Inflammatory macrophage treated with lipopolysaccharide for 1 hour (primary cell): ENCODE measurements at places on chromosomes 11 and 22.
A peak's percentile ranks its signal among the peaks of the same experiment; 100 is the strongest.

DNA sequence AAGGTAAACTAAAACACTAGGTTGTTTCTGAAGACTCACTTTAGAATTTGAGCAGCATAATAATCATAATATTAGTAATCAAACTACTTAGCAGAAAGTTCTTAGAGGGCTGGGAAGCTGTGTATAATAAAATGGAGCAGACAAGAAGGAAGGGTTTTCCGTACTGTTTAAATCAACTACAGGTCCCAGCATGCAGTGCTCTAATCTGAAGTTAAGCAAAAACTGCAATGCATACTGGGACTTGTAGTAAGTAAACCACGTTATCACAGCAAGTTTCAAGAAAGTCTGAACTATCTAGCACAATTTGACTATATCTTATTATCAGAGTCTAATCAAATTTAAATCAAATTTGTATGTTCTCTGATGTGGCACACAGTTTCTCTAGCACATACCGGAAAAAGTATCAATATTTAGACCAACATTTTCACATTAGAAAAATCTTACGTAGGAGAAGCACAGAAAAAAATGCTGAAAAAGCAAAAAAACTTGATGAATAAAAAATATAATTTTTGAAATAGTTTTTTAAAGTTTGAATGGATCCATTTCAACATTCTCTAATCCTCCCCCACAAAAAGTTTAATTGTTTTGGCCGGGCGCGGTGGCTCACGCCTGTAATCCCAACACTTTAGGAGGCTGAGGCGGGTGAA, 8.2 kb downstream of the PHF21A start:
- peak; percentile 75 for DNase-seq

- DNase-seq = no peak
Measured at GRCh38 chr11:117396970-117397369, 69.3 kb downstream of the CEP164 start.

DNA sequence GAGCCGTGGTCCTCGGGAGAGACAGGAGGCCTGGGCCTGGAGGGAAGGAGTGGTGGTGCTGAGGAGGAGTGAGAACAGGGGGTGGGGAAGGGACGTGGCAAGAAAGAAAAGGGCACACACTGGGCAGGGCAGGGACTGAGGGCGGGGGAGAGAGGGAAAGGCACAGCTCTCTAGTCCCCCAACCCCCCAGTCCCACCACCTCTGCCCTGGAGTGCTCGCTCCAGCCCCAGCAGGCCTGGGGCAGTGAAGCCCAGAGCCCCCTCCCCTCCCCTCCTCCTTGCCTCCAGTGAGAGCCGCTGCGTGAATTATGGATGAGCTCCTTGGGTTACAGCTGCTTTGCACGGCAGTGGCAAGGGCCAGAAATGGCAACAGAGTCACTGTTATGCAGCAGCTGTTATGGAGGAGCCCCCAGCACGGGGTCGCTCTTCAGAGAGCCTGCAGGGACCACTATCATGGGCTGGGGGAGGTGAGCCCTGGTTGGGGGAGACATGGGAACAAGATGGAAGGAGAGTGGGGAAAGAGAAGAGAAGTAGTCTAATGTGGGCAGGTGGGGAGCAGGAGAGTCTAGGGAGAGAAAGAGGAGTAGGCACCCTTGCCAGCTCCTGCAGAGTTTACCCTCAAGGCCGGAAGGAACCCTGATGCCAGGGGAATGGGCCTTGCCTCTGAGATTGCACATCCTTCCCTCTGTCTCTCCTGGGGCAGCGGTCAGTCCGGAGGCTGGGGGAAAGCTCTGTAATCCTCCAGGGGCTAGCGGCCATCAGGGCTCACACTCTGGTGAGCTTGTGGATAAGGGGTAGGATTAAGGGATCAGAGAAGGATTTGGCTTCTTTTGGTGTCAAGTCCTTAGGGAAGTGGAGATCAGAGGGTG, 3.6 kb downstream of the RTN4RL2 start:
- no peak for DNase-seq

- no peak for DNase-seq
Measured at GRCh38 chr11:64792482-64792881, 10.5 kb downstream of the MAP4K2 start.

DNA sequence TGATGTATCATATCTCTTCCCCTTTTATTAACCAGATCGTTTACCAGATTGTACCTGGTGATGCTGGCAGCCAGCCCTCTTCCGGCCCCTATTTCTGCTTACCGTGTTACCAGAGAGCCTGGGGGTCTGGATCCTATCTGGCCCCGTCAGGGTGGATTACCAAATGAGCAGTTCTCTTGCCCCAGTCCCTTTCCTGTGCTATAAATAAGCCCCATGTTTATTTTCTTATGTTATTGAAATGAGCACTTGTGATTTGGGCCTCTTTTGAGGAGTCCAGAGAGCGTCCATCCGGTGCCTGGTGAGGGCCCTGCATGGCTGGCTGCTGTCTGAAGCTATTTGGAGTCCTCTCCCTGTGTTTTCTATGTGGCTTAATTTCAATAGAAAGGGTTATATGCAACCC, 59.5 kb downstream of the ALX4 start:
- DNase-seq = no peak

GRCh38 chr11:11409224-11409623, 56.2 kb upstream of the CSNK2A3 start:
- no peak for DNase-seq

DNA sequence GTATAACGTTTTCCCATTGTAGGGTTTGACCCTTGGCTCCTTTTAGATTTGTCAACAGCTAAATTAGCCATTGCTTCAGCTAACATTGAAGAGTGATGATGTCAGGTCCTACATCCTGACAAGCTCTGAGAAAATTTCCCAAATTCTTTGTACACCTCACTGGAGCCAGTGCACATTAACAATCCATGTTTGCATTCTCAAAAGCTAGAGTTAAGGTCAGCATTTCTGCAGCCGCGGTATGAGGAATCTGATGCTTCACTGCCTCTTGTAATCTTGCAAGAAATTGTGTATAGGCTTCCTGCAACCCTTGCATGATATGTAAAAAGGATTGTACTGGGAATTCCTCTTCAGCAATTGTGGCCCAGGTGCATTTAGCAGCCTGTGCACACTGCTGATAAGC, 33.1 kb upstream of the NCAM1 start:
- no peak for DNase-seq

- DNase-seq = no peak
Measured at GRCh38 chr22:24952837-24953383, 394 bp downstream of the KIAA1671 start.
